ENCODE measurements at places on chromosomes 13 and 19. TPM values are rescaled to one million over a fixed set of nuclear protein-coding genes. Genes with fewer than 3 reads are reported as not detected.

The MAMSTR gene
- total RNA-seq: 0.88 TPM

The FAM83E gene
- total RNA-seq: 1.3 TPM

The PCDH9 gene
- total RNA-seq: not detected

The RFPL4A gene
- total RNA-seq: not detected

The LMTK3 gene
- 3.8 TPM for total RNA-seq

The MZT1 gene
- 22.3 TPM for total RNA-seq

The POU2F2 gene
- 31.3 TPM for total RNA-seq

The FGF9 gene
- total RNA-seq: 0.08 TPM

The PGLYRP1 gene
- not detected for total RNA-seq

The OR7C1 gene
- not detected for total RNA-seq

The TEX29 gene
- total RNA-seq: 0.73 TPM

The PSG5 gene
- total RNA-seq: not detected
